Activated CD4-positive, alpha-beta memory T cell treated with anti-CD3 and anti-CD28 coated beads, Interleukin-2, amount 10 ng/mL, durations not matched to agents 7 days and 5 days (primary cell): ENCODE measurements at places on chromosomes 7 and 10. TPM values are rescaled to one million over a fixed set of nuclear protein-coding genes. Genes with fewer than 3 reads are reported as not detected.

PTEN gene
- total RNA-seq = 89.2 TPM

DNAJC12 gene
- total RNA-seq = 4.1 TPM

SPDYE5 gene
- not detected for total RNA-seq

ZNF853 gene
- 0.18 TPM for total RNA-seq

ABCC2 gene
- total RNA-seq = 0.73 TPM
